ENCODE measurements at places on chromosomes 7 and 10.
A peak's percentile ranks its signal among the peaks of the same experiment; 100 is the strongest.

DNA sequence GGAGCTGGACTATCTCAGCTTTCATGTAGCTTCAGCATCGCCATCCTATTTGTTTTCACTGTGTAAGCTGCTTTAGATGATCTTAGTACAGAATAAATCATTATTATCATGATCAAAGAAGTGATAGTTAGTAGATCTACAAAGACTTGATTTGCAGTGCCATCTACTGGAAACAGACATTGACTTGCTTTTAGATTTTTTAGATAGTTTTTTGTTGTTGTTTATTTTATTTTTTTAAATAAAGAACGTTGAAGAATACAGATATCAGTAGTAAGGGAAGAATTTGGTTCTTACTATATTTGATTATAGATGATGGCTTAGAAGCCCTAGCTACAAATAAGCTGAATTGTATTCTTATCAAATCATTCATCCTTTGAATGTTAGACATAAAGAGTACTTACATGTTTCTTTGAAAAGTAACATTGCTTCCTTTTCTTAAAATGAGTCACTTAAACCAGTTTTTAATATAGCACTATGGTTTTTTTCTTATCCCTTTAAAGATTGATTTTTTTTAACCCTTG, 6.3 kb upstream of the SFMBT2 start:
- DNase-seq, result no peak

- no peak for DNase-seq
These were observed 8.9 kb downstream of the ANXA11 start for GRCh38 chr10:80196270-80196949.

DNA sequence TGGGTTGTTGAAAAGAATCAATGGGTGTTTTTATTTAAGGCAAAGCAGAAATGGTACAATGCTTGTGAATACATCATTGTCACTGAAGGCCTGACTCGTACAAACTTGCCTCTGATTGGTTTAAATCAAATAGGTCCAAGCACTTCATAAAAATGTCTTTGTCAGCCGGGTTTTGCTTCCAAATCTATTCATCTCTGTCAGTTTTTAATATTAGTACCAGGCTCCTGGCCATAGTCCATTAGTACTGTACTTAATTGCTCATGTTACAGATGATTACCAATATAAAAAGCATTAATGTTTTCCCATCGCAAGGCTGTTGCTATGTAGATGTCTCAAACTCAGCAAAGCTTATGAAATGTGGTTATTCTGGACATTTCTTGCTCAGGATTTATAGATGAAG, 171.9 kb downstream of the ARID5B start:
- no peak for DNase-seq

DNA sequence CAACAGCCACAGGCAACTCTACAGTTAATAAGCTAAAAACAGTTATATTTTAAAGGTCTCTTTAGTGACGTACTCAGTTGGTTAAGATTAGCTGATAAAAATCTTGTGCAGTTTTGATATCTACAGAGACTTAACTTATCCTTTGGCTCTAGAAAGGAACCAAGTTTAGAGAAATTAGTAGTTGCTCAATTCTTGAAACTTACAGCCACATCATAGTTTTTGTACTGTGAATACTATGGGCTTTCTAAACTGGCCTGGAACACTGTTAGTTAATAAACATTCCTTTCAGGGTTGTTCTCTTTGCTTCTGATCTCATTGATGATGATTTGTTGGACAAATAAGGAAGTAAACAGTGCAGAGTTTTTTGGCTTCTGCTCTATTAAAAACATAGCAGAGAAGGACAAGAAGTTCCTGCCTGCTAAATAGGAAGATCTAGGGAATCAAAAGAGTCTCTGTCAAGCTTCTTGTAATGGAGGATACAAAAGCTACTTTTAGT, 73.1 kb downstream of the MKLN1 start:
- no peak for DNase-seq

DNA sequence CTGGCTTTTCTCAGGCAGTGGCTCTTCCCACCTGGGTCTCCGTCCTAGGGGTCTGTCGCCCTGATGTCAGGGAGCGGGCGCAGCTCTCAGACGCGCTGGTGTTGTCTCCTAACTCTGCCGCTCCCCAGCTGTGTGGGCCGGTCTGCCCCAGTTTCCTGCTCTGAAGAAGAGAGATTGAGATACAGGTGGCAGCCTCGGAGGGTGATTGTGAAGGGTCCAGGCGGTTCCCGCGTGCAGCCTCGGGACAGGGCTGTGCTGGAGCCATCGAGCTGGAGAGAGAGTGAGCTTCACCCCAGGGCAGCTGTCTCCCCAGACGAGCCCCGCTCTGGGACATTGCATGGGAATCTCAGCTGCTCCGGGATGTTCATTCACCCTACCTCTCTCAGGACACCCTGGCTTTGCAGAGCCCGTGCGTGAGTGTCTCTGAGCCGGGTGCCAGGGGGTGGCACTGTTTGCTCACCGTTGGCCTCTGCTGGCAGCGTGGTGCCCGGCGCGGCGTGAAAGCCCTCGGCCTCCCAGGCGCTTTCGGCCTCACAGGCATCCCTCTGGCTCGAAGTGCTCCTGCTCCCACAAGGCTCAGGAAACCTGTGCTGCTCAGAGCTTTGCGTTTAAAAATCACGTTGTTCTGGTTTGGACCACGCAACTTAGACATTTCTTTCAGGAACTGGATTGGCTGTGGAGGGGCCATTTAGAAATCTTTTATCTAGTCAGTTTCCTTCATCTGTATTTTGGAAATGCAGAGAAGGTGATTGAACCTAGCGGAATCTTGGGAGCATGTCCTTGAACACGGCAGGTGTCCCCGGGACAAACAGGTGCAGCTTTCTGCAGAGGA, 33.8 kb upstream of the ZFAND2A start:
- DNase-seq, result no peak

DNA sequence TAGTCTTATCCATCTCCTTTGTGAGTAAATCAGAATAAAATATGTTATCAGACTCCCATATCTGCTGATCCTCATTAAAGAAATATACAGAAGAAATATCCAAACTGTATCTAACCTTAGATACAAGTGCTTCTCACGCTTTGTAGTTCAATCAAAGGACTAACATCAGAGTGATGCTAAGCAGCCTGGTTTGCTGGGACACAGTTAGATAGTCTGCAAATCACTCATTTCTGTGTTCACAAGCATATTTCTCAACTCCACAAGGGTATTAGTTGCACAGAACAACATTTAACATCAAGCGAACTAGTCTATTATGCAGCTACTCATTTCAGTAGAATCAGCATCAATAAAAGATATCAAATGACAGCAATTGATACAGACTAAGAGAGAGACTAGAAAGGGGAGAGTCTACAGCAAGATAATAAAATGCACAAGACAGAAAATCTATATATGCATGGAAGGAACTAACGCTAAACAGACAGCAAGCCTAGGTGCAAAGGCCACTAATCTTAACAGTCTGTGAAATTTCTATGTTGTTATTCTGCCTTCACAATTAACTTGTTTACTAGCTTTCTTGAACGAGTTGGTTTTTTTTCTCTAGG, 30.0 kb downstream of the DNAJC12 start:
- no peak for DNase-seq

GRCh38 chr7:42621543-42622219, 290.2 kb downstream of the C7orf25 start:
- no peak for DNase-seq

- no peak for DNase-seq
These were observed 153.4 kb downstream of the MLLT10 start for GRCh38 chr10:21687266-21688008.

DNA sequence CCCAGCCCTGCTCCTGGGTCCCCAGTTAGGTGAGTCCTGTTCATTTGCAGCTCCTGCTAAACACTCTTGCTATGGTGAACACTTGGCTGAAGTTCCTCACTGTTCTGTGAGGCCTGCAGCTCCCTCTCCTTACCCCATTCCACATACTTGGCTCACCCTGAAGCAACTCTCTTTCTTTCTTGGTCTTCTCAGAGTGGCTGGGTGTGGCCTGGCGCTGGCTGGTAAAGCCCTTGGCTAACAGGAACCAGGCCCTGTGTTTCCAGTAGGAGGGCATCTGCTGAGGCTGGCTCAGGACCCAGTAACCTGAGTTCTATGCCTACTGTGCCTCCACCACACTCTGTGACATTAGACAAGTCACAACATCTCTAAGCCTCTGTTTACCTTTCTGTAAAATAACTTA, 53.1 kb upstream of the COL13A1 start:
- DNase-seq, result no peak

GRCh38 chr10:86362129-86362527, 4.5 kb downstream of the GRID1 start:
- DNase-seq, result no peak

DNA sequence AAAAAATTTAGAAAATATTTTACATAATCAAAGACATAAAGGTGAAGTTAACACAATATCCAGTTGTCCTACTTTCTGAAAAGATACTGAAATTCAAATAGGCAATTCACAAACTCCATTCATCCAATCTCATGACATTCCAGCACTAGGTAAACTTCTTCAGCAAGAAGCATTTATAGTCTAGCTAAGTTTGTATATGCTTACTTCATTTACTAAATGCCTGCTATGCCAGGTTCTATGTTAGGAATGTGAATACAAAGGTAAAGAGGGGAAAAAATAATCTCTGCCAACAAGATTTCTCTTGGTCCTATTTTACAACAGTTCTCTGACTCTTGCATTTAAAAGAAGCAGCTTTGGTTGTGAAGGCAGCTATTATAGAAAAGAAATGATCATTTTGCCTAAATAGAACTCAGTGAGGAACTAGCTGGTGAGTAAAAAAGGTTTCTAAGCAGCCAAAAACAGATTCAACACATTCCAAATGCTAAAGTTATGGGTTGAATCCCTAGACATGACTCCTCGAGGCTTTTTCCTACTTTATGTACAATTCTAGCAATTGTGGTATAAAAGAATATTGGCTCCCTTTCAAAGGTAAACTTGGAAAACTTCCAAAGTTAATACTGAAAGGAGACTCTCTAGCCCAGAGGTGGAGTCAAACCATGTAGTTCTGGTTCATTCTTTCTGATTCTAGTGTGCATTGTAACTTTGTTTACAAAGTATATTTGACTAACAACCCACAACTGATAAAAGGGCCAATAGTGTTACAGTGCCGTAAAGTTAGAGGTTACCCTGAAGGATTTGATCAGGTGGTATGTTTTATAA, 30.9 kb upstream of the KLHL7 start:
- DNase-seq, result no peak

DNA sequence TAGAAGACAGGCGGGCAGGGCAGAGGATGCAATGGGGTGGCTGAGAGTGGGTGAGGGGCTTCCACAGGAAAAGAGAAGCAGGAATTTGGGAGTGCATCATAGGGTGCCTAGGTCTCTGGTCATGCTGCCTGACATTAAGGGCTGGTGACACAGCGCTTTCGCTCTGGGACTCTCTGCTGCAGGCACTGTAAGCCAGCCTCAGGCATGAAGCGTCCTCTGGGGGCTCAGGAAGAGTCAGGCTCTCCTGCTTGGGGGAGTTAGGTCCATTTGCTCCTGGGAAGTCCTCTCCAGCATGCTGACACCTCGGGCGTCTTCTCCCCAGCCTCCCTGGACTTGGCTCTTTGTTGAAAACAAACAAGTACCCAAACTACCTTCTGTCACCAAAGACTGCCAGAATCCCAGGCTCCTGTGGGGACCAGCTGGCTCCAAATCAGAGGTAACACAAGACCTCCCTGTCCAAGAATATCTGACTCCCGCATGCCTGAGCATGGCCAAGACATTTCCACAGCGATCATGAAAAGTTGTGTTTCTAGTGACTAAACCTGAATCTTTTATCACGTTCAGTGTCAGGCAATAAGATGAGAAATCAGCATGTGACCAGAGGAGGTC, 55.4 kb downstream of the GPR26 start:
- no peak for DNase-seq

GRCh38 chr7:148911626-148912025, 27.5 kb upstream of the EZH2 start:
- no peak for DNase-seq

DNA sequence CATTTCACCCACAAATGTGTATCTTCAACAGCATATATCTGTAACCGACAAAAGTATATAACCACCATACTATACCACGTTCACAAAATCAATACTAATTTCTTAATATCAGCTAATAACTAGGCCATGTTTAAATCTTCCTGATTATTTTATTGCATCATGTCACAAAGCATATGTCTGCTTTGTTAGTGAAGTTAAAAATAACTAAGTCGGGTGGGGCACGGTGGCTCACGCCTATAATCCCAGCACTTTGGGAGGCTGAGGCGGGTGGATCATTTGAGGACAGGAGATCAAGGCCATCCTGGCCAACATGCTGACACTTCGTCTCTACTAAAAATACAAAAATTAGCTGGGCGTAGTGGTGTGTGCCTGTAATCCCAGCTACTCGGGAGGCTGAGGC, 47.7 kb downstream of the HERC4 start:
- DNase-seq, result no peak

- peak; percentile 40 for DNase-seq
These were observed 17.3 kb downstream of the MLXIPL start for GRCh38 chr7:73606801-73607691.

- DNase-seq, result no peak
These were observed 53.8 kb upstream of the SLC16A12 start for GRCh38 chr10:89589101-89589720.

GRCh38 chr7:6323967-6324701, 51.7 kb upstream of the CYTH3 start:
- no peak for DNase-seq

DNA sequence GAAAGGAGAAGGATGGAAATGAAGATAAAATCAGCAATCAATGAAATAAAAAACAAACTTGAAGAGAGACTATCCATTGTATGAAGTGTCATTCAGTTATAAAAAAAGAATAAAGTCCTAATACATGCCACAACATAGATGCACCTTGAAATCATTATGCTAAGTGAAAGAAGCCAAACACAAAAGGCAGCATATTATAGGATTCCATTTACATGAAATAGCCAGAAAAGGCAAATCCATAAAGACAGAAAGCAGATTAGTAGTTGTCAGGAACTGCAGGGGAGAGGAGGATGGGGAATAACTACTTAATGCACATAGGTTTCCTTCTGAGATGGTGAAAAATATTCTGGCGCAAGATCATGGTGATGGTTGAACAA, 6.6 kb upstream of the PON1 start:
- no peak for DNase-seq

DNA sequence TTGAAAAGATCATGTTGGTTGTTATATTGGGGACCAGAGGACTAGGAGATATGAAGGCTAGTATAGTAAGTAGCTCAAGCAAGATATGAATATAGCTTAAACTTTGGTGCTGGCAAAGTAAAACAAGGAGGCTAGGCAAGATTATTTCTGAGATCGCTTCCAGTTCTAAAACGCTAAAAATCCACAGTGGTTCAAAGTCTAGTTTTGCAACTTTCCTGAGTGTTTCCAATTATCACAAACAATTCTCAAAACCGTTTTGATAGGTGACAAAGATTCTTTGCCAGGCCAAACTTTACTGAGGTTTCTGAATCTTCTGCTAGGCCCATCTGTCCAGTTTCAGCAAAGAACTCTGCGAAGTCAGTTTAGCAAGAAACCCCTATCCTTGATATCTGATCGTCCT, 35.3 kb downstream of the PDZD8 start:
- no peak for DNase-seq

DNA sequence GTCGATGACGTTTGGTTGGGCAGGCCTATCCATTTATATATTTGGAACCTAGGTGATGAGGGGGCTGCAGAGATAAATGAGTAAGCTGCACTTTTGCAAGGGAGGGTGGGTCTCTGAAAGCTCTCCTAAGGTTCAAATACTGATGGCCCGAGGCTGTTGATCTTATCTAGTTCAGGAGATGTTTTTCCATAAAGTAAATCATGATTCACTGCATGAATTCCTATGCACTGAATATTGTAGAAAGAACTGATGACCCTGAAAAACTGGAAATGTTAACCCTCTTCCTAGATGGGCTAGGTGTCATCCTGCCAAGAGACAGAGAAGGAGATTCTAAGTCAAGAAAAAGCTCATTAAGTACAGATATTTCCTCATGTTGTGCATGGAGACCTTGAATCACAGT, 459.9 kb downstream of the PLXNA4 start:
- DNase-seq, result no peak

GRCh38 chr7:136976504-136977251, 108.2 kb downstream of the CHRM2 start:
- DNase-seq, result no peak
